Umbilical cord (tissue), 2 donors: ENCODE measurements at places on chromosomes 7 and 10. TPM values are rescaled to one million over a fixed set of nuclear protein-coding genes. Genes with fewer than 3 reads are reported as not detected.

DNA sequence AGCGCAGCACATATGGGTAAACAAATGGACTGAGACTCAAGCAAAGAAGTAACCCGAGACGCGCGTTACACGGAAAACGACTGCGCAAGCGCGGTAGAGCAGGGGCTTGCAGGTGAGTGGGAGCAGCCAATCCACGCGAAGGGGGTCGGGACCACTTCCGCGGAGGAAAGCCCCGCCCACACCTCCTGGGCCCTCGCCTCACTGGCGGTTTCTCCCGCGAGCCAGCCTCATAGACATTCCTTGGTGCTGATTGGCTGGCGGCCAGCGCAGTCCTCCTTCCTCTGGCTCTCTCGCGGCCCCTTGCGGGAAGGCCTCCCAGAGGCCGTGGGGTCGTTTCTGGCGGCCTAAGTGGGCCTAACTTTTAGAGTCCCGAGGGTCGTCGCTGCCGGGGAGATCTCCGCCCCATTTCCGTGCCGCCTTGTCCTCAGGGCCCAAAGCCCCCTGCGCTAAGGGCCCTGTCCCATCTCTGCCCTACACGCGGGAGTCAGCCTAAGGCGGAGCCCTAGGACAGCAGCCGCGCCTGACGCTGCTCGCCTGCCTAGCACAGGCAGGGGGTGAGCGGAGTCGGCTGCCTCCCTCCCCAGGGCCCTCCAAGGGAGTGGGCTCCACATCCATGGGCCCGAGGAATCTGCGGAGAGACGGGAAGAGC is 9.1 kb upstream of the FXYD4 start:
- peak; percentile 97 for DNase-seq

DNA sequence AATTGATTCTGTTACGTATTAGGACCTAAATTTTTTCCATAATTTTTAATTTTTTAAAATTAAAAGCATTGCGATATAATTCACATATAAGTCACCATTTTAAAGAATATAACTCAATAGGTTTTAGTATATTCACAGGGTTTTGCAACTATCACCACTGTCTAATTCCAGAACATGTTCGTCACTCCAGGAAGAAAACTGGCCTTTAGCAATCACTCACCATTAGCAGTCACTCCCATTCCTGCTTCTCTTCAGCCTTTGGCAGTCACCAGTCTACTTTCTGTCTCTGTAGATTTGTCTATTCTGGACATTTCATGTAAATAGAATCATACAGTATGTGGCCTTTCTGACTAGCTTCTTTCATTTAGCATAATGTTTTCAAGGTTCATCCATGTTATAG is 176.5 kb downstream of the EXOC4 start:
- DNase-seq, result no peak

- no peak for DNase-seq
Measured at GRCh38 chr7:116727432-116728009, 55.5 kb downstream of the MET start.

DNA sequence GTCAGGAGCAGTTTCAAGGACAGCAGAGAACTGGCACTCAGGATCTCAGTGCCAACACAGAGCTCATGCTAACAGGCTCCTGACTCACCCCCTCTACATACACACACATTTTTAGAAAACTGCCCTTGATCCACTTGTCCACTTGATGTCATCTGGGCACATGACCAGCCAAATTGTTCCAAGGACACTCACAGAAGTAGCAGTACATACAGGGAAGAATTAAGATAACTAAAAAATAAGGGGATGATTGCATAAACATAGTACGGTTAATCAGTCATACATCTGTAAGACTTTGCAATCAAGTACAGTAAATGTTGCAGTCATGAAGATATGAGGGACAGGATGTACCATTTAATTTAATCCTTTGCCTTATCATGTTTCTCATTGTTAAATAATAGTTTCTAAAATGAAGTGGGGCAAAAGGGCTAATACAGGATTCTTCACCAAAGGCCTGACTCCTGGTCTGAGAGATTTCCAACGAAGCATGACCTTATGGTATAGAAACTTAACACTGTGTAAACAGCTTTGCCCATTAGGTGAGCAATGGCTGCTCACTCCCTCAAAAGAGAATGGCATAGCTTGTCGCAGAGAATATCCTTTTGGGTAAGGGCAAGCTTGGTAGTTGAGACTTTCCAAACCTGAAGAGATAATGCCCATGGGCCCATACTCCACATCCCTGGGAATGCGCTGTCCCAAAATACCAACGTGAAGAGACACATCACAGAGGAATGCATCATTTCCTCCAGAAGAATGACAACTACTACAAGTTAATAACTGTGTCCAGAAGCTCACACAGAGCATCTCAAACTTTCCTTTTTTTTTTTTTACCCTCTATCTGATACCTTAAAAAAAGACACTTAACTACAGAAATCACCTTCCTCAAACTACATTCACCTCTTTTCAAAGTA is 94.1 kb downstream of the ARMH3 start:
- DNase-seq, result no peak

DNA sequence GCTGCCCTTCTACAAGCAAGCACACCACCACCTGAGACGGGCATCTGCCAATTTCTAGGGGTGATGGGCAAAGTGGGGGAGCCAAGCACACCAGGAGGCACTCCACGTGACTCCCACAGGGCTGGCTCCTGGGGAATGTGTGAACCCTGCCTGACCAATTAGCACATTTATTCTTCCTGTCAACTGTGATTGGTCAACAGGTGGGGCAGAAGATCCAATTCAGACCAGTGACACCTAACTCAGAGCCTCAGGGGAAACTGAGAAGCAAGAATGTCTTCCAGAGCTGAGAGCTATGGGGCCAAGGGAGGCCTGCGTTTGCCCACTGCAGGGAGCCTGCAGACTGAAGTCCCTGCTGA is 15.4 kb downstream of the TMEM273 start:
- no peak for DNase-seq

Gene PLPP4
- 1.9 TPM for total RNA-seq

DNA sequence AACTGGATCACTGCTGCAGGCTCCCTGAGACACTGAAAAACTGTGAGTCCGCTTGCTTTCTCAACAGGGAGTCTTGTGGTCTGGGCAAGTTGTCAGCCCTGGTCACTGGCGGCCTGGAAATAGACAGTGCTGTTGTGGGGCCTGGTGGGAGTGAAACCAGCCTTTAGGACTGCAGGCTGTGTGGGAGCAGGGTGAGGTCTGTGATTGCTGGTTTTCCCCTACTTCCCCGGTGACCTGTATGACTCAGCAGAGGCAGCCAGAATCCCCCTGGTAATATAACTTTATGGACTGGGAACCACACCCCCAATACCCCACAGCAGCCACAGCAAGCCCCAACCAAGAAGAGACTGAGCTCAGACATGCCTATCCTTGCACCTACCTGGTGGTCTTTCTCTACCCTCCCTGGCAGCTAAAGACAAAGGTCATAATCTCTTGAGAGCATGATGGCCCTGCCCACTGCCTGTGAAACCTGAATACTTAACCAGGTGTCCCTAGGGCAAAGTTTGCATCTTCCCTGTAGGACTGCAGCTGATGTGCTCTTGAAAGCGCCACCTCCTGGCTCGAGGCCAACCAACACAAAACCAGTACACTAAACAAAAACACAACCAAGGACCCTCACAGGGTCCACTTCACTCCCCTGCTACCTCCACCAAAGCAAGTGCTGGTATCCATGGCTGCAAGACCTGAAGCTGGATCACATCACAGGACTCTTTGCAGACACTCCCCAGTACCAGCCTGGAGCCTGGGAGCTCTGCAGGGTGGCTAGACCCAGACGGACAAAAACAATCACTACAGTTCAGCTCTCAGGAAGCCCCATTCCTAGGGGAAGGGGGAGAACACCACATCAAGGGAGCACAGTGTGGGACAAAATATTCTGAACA is 7.2 kb upstream of the ADAM22 start:
- DNase-seq, result no peak

Gene COG5
- total RNA-seq, result 75.4 TPM

DNA sequence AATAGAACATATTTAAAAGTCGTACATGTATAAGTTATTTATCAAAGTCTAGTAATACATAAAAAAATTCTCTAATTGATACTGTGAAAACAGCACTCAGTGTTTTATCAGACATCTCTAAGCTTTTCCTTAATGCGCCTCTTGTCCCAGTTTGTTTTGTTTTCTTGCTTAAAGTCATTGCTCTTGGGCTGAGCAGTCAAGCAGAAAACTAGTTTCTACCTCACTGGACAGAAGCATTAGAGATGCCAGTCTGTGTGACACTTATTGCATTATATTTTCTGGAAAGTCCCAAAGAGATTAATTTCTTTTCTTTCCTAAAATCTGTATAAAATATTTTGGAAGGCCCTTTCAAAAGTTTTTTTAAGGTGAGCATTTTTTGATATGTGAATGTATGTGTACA is 236.2 kb downstream of the PCLO start:
- no peak for DNase-seq

Gene EIF3B
- total RNA-seq, result 102 TPM

DNA sequence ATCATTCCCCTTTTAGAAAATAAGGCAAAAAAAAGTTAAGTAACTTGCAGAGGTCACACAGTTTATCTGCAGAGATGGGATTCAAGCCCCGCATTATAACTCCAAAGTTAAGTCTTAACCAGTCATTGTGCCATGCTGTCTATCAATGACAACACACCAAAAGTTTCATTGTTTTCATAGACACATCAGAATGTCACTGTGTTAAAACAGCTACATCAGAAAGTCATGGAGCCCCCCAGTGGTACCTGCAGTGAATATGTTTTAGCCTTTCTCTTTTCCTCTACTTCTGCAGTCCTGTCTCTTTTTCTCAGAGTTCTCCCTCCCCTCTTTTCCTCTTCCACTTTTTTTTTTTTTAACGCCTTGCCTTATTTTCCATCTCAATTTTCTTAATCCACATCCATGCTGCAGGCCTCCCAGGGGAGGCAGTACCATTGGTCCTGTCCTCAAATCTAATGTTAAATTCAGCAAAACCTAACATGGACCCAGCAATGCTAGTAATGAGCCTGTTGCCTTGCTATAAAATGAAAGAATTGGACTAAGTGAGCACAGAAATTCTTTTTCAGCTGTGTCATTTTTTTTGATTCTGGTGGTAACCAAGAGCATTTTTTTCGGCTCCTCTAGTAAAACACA is 3.8 kb upstream of the NRCAM start:
- peak; percentile 25 for DNase-seq
